ENCODE measurements at places on chromosomes 5 and 9.
A peak's percentile ranks its signal among the peaks of the same experiment; 100 is the strongest.

GRCh38 chr5:166342402-166342801 is 1949.0 kb upstream of the WWC1 start:
- DNase-seq, result no peak

DNA sequence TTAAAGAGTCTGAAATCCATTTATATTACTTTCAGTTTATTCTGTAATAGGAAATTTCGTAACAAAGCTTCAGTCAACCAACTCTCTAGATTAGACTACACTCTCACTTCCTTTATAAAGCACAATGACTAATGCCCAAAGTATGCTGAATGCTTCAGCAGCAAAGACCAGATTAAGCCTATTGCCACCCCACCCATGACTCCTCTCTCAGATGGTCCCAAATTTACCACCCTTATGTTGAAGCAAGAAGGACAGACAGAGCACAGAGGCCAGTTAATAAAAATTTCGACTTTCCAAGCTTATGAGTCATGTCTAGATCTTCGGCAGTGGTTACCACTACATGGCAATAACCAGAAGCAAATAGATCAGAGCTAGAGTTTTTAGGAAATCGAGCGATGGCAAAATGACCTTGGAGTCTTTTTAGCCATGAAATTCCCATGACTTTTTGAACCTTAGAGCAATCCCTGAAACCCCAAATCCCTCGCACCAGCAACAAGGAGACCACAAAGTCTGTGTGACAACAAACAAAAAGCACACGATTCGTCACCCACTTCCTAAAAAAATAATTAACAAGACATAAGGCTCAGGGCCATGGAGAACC is 287.8 kb upstream of the RASA1 start:
- DNase-seq, result peak; percentile 65

DNA sequence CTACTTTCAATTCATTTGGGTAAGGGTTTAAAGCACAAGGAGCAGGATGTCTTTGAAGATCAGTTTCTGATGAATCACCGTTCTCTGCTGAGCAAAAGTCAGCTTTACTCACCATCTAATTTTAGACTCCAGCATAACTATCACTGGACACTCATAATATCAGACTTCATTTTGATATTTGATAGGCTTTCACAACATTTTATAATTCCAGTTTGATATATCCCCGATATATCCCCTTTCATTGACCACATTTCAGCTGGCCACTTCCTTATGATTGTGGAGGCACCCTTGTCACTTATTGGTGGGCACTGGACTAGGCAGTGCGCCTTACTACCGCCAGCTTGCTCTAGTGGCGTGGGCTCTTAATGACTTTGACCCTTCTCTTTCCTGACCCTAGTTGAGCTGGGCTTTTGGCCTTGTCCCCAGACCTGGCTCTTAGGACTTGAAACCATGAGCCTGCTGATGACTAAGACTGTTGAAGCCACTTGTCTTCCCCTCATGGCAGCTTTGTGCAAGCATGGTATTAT is 46.8 kb downstream of the CYSTM1 start:
- DNase-seq, result no peak

DNA sequence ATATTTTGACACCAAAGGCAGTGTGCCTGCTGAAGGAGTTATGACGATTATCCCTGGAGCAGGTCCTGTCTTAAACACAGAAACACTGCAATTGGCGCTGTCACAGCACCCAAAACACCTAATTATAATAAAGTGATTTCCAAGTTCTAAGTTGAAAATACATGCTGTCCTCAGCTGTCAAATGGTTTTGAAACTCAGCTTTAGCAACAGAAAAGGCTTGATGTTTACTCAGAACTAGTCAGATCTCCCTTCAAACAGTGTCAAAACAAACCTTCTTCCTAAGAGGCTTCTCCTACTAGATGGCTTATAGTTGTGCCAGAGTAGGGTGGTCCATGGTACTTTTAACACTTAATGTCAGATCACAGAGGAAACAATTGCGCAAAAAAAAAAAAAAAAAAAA is 87.2 kb upstream of the IRX1 start:
- no peak for DNase-seq

GRCh38 chr9:9625248-9625647 is 987.6 kb downstream of the PTPRD start:
- no peak for DNase-seq

GRCh38 chr9:115945009-115945431 is 208.6 kb upstream of the PAPPA start:
- no peak for DNase-seq

DNA sequence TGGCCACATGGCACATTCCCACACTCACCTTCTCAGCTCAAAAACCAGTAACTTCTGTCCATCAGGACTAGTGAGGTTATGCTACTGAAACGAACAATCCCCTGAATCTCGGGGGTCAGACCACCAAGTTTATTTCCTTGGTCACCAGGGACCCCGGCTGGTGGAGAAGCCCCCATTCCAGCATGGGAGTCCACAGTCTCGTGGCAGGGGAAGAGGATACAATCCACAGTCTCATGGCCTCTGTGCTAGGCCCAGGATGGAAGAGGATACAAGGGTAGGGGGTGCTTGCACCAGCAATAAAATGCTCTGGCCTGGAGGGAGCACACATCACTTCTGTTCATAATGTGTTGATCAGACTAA is 7.4 kb upstream of the CARD19 start:
- DNase-seq, result no peak

- DNase-seq, result no peak
These were observed 1.2 kb upstream of the MSANTD3 start for GRCh38 chr9:100425758-100426157.

GRCh38 chr5:150411245-150411979 is 1.3 kb downstream of the CD74 start:
- peak; percentile 91 for DNase-seq

- DNase-seq, result no peak
These were observed 473.6 kb downstream of the KCTD16 start for GRCh38 chr5:144644317-144644716.

- no peak for DNase-seq
These were observed 23.4 kb downstream of the UBE2R2 start for GRCh38 chr9:33840381-33840780.

- peak; percentile 83 for DNase-seq
These were observed 10.7 kb downstream of the MARCHF6 start for GRCh38 chr5:10364186-10364689.

DNA sequence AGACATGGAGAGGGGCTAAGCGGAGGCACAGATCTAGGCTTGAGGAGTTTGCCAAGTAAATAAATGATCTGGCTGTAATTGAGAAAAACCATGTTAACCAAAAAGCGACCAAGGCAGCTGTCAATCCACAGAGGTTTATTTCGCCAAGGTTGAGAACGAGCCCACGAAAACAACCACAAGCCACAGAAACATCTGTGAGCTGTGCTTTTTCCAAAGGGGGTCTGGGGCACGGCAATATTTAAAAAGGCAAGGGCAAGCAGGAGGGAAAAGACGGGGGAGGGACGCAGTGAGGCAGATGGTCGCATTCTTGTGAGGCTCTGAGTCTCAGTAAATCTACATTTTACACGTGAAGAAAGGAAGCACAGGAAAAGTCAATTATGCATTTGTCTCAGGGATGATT is 25.4 kb downstream of the CCT5 start:
- no peak for DNase-seq

GRCh38 chr9:97386733-97387503 is 25.0 kb upstream of the TDRD7 start:
- peak; percentile 84 for DNase-seq

GRCh38 chr9:120985819-120986222 is 59.2 kb upstream of the TRAF1 start:
- peak; percentile 66 for DNase-seq

DNA sequence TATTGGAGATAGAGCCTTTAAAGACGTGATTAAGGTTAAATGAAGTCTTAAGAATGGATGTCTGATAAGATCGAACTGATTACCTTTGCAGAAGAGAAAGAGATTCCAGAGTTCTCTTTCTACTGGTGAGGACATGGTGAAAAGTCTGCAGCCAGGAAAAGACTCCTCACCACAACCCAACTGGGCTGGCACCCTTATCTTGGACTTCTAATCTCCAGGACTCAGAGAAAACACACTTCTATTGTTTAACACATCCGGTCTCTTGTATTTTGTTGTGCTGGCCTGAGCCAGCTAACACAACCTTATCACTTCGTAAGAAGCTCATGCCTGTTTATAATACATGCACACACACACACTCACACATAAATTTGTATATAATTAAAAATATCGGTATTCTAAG is 489.1 kb downstream of the PRDM9 start:
- DNase-seq, result no peak

- no peak for DNase-seq
These were observed 89.1 kb downstream of the MED10 start for GRCh38 chr5:6289239-6289638.

DNA sequence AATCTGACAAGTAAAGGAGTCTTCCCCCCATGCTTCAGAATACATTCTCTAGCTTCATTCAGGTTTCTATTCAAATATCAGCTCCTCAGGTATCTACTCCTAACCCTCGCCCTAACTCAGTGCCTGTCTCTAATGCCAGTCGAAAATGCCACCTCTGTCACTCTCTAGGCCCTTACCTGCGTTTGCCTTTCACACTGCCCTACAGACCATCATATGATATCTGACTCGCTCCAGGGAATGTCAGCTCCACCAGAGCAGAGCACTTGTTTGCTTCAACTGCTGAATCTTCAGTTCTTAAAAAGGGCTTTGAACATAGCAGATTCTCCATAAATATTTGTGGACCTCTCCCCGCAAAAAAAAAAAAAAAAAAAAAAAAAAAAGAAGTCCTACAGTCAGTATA is 46.7 kb downstream of the ADRB2 start:
- no peak for DNase-seq

GRCh38 chr5:24535646-24536045 is 109.1 kb downstream of the CDH10 start:
- no peak for DNase-seq

GRCh38 chr9:130172161-130172857 is at the start of gene NCS1:
Gene NCS1, plus strand, starts transcription at chr9:130172404. Its CDS starts 260 bp downstream, at chr9:130172664.
- peak; percentile 81 for DNase-seq

GRCh38 chr9:33375841-33376321 is 26.5 kb downstream of the AQP7 start:
- no peak for DNase-seq

GRCh38 chr5:78519198-78519941 is 129.2 kb downstream of the LHFPL2 start:
- DNase-seq, result no peak

DNA sequence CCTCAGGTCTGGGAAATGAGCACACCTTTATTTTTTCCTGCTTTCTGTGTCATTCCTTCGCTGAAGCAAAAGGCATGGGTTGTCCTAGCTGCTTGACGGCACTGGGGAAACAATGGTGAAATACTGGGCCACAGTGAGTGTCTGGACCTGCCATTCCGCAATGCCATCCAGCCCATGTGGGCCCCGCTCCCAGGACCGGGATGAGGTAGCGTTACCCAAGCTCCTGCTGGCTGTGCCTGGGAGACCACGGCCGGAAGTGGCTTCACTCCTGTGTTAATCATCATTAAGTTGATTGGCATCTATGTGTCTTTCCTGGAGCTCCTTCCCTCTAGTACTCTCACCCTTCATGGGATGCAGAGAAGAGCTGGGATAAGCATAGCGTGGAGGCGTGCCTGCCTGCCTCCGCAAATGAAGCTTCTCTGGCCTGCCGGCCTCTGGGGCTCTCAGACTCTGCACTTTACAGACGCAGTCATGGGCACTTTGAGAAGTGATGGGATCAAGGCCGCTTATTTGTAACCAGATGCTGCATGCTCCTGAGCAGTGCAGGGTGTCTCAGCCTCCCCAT is 16.5 kb upstream of the SMIM32 start:
- DNase-seq, result no peak

DNA sequence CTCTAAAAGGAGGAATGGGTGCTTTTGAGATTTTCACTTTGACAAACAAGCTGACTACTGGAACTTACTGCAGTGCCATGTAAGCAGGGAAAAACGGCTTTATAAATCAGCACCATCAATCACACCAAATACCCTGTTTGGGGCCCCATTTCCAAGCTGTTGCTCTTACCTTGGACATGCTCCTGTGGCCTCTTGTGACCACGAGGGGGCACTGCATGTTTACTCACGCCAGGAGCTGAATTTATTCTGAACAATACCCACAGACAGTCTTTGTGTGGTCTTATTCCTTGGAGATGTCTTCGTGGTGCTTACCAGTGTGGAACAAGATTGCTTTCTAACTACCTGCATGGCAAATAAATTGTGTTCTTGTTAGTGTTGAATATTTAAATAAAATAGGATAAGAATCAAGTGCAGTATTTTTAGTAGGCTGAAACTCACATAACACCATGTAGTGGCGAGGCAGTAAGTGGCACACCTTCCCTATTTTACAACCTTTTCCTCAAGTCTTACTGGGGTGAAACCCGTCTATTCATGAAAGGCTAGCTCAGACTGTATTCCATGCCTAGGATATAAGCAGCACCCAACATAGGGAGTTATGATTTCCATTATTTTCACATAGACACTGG is 155.5 kb upstream of the NMUR2 start:
- DNase-seq, result peak; percentile 68

GRCh38 chr5:176889321-176890280 is 9.5 kb downstream of the HK3 start:
- DNase-seq, result no peak

GRCh38 chr5:170046241-170046640 is 59.5 kb upstream of the FOXI1 start:
- DNase-seq, result no peak

- no peak for DNase-seq
These were observed 94.7 kb upstream of the ADAMTSL1 start for GRCh38 chr9:18379073-18379811.

GRCh38 chr5:86613455-86613854 is 4.3 kb upstream of the COX7C start:
- DNase-seq, result no peak

- DNase-seq, result no peak
These were observed 123.6 kb upstream of the SLC1A3 start for GRCh38 chr5:36482812-36483211.

- peak; percentile 78 for DNase-seq
These were observed 230.3 kb downstream of the AUH start for GRCh38 chr9:91131433-91131839.
